Activated B cell treated with CpG ODN at 0.5 μM for 24 hours (primary cell): ENCODE measurements at places on chromosomes 4 and X. TPM values are rescaled to one million over a fixed set of nuclear protein-coding genes. Genes with fewer than 3 reads are reported as not detected.

The ZCCHC18 gene
- 2.2 and 3.4 TPM in 2 replicates for total RNA-seq

DNA sequence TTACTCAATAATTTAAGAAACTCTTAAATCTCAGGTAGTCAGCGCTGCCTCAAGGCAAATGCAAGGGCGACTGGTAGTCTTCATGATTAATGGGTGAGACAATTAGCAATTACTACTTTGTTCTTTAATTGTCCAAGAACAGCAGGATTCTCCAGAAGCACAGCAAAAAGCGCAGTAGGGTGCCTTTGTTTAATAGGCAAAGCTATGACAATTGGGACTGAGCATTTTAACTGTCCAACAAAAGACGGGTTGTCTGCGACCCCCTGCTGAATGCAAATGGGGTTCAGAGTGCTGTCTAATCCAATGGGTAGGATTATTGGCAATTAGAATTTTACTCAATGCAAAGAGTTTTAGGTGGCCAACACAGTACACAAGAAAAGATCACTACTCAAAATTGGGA, 286.1 kb downstream of the CHIC1 start:
- no peak for DNase-seq

DNA sequence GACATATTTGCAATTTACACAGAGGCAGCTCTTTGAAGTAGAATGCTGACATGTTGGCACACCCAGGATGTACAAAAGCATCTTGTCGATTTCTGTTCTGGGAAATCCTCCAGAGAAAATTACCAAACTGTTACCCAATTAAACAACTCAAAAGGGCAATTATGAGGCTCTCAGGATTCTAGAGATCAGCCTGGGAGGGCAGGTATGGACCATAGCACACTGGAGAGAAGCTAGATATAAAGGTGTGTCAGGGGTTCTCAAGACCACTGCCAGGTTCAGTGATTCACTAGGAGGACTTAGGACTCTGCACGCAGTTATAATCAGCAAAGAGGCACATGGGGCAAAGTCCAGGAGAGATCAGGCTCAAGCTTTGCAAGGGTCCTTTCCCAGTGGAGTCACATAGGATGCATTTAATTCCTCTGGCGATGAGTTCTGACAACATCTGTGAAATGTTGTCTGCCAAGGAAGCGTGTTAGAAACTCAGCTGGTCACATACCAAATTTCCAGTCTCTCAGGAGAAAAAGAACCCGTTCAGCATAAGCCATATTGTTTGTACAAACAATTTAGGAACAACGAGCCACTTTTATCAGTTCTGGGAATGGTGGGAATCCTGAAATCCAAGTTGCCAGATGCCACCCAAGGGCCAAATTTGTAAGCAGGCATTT, 100.8 kb downstream of the SYTL5 start:
- no peak for DNase-seq

DNA sequence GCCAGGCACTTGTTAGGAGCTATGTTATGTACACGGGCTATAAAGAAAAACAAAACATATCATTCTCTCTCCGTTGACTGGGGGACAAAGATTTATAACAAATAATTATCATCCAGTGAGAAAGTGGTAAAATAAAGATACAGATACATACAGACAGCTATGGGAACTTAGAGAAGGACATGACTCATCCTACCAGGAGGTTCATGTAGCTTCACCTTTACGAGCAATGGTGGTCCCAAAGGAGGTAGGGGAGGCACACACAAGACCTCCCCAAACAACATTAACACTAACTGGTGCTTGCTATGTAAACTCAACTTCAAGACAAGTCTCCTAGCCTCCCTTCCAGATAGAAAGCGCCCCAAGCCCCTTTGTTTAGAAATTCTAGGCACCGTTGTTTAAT, 8.9 kb downstream of the AMBN start:
- no peak for DNase-seq

GRCh38 chr4:123784626-123785025, 388.0 kb downstream of the SPRY1 start:
- DNase-seq: no peak

- no peak for DNase-seq
Measured at GRCh38 chr4:150236626-150237025, 158.4 kb downstream of the DCLK2 start.

- DNase-seq: peak; percentile 15
Measured at GRCh38 chr4:82044141-82044993, 329.4 kb downstream of the HNRNPD start.

- DNase-seq: no peak
Measured at GRCh38 chr4:53963336-53963735, 101.1 kb downstream of the CHIC2 start.
